Gastrocnemius medialis (tissue), 4 donors: ENCODE measurements at places on chromosomes 12 and 14. TPM values are rescaled to one million over a fixed set of nuclear protein-coding genes. Genes with fewer than 3 reads are reported as not detected.

The TAS2R42 gene
- not detected for total RNA-seq

The RTN1 gene
- total RNA-seq: 1.7 TPM

The PAX9 gene
- total RNA-seq: not detected

The CLEC14A gene
- total RNA-seq: 21.2 TPM

The DNAH10 gene
- total RNA-seq: not detected

GRCh38 chr14:39268393-39268792 is 34.7 kb downstream of the MIA2 start:
- peak overlapping the region; percentile 98 for H3K27ac ChIP-seq
- H3K36me3 ChIP-seq: no peaks in the 10 kb centered on the region
- DNase-seq: no peak

DNA sequence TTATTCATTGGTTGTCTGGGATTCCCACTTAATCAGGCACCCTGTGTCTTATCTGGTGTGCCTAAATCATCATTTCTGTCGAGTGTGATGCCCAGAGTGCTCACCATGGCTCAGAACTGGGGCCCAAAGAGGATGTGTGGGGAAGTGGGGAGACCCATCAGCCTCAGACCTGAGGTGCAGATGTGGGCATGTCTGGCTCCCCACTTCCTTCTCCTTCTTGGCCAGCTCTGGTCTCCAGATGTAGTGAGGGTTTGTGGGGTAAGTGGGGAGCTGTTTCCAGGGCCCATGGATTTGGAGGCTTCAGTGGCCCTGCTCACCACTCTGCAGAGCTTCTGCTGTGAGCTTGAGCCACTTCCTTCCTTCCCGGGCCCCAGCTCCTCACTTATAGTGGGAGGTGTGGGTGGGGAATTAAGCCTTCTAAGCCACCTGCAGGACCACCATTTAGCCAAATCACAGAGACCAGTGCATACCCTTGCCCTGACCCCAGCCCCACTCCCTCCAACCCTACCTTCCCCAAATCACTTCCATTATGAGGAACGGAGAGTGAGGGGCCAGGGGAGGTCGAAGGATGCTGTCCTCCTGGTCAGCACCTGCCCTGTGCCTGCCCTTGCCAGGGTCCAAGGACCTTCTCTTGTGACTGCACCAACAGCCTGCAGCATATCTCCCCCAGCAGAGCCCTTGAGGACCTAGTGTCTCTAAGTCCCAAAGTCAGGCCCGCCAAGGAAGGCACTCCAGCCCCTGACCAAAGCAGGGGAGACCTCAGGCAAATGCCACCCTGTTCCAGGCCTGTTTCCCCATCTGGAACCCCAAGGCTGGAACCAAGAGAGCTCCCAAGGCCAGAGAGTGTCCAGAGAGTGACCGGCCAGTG is 278.2 kb upstream of the RTL1 start:
- H3K4me3 ChIP-seq: no peak overlapping the region
- no peak overlapping the region for H3K27ac ChIP-seq
- H3K4me1 ChIP-seq: no peaks in the 10 kb centered on the region
- H3K27me3 ChIP-seq: no peaks in the 10 kb centered on the region
- DNase-seq: no peak

DNA sequence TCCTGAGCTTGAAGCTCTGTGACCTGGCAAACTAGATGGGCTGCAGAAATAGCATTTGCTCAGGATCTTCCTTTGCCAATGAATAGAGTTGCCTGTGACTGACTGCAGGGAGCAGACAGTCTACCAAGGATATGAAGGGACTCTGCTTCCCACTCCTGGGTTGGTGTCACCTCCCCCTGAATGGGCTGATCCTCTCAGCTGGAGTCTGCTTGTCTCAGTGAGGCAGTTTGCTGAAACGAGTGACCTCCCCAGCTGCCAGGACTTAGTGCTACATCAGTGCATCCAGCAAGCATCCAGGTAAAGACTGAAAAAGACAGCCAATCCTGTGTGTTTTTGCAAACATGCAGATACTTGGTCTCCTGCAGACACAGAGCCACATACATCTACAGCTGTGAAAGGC is 28.5 kb downstream of the PAH start:
- H3K4me3 ChIP-seq: no peak overlapping the region
- H3K27ac ChIP-seq: no peak overlapping the region
- no peaks in the 10 kb centered on the region for H3K4me1 ChIP-seq
- no peaks in the 10 kb centered on the region for H3K36me3 ChIP-seq
- DNase-seq: no peak
